ENCODE measurements at places on chromosomes 1 and 21. TPM values are rescaled to one million over a fixed set of nuclear protein-coding genes. Genes with fewer than 3 reads are reported as not detected.

GRCh38 chr1:29581256-29581655 is 344.9 kb downstream of the PTPRU start:
- no peak for DNase-seq
- H3K27me3 ChIP-seq: no peaks in the 10 kb centered on the region
- no peak overlapping the region for H3K4me3 ChIP-seq
- H3K36me3 ChIP-seq: no peaks in the 10 kb centered on the region

DNA sequence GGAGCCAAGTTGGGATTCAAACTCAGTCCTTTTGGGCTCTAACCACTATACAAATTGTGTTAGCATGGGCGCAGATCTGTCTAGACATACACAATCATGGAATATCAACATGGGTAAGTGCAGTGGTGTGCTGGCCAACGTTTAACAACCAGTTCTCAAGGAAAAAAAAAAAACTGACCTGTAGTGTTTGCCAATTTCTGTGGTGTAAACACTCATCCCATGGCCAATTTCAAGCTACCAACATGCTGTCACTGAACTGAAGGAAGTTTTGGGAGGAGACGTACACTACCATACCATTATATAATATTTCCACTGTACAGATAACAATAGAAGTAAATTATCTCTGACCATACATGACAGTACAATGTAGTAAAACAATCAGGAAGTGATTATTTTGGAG is 3.2 kb downstream of the TCEA3 start:
- no peak overlapping the region for H3K27ac ChIP-seq
- DNase-seq: no peak
- H3K27me3 ChIP-seq: no peaks in the 10 kb centered on the region
- no peaks in the 10 kb centered on the region for H3K36me3 ChIP-seq
- H3K4me1 ChIP-seq: peaks cover 28% of the 10 kb centered on the region
- no peak overlapping the region for H3K4me3 ChIP-seq

- H3K4me1 ChIP-seq: peaks cover 5% of the 10 kb centered on the region
- DNase-seq: no peak
- no peaks in the 10 kb centered on the region for H3K27me3 ChIP-seq
These were observed 8.5 kb upstream of the SLC26A9 start for GRCh38 chr1:205951746-205952145.

GRCh38 chr1:230157420-230158390 is 90.7 kb downstream of the GALNT2 start:
- H3K4me3 ChIP-seq: no peak overlapping the region

GRCh38 chr1:200279810-200280411 is 129.9 kb downstream of the ZNF281 start:
- no peaks in the 10 kb centered on the region for H3K36me3 ChIP-seq
- no peak for DNase-seq
- no peak overlapping the region for H3K4me3 ChIP-seq
- no peaks in the 10 kb centered on the region for H3K27me3 ChIP-seq
- H3K4me1 ChIP-seq: no peaks in the 10 kb centered on the region
- H3K27ac ChIP-seq: no peak overlapping the region

GRCh38 chr1:78267513-78268218 is 221.9 kb downstream of the GIPC2 start:
- no peak for DNase-seq
- H3K4me3 ChIP-seq: no peak overlapping the region
- H3K27me3 ChIP-seq: no peaks in the 10 kb centered on the region
- no peak overlapping the region for H3K27ac ChIP-seq
- H3K4me1 ChIP-seq: no peaks in the 10 kb centered on the region

DNA sequence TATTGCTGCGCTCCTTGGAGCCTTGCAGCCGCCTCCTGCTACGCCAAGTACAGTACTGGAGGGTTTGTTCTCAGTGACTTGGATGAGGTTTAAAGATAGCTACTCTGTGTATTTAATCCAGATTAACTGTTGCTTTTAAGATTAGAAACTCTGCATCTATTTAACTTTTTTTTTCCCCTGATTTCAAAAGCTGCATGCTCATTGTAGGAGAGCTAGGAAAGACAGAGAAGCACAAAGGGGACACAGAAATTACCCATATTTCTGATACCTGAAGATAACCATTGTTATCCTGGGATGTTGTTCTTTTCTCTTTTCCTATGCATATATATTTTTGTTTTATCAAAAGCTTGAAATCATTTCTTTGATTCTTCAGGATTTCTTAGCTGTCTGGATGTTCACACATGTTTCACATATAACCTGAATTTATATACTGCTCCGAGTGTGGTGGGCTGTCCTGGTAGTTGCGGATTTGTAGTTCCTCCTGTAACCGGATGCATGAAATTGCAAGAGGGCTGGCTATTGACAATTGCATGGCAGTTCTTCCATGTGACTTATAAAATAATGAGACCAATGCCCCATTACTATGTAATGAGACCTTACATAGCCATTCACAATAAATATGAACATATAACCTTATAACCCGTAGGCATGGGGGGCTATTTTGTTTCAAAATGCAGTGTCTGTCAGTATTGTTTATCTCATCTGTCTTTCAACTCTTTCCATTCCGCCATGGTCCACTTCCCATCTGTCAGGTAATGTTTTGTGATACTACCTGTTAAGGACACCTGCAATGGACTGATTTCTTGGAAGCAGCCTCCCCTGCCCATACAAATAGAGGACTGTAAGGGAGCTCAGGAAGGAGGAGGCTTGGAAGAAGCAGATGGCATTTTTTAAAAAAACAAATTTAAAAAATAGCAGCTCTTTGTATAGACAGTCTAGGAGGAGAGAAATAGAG is 1.4 kb downstream of the RAVER2 start:
- H3K27me3 ChIP-seq: no peaks in the 10 kb centered on the region
- H3K4me3 ChIP-seq: peak overlapping the region; percentile 26
- no peaks in the 10 kb centered on the region for H3K36me3 ChIP-seq
- DNase-seq: no peak
- H3K4me1 ChIP-seq: peaks cover 16% of the 10 kb centered on the region

DNA sequence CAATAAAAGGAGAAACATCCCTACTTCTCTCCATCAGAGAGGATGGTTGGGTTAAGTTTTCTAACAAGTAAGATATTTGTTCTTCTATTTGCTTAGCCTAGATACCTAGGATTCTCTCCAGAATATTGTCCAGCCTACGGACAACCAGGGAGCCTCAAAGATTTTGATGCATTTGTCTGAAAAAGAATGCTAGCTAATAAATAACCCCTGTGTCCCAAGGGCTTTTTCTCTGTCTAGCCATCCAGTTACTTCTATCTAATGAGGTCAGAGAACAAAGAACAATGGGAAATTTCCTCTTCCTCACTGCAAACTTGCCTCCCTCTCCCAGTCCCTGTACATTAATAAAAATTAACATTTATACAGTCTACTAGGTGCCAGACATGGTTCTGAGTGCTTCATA is 810 bp downstream of the RGS5 start:
- H3K36me3 ChIP-seq: no peaks in the 10 kb centered on the region
- no peak overlapping the region for H3K27ac ChIP-seq
- no peaks in the 10 kb centered on the region for H3K4me1 ChIP-seq
- H3K4me3 ChIP-seq: no peak overlapping the region

GRCh38 chr21:34983680-34984086 is 65.4 kb downstream of the RUNX1 start:
- H3K36me3 ChIP-seq: no peaks in the 10 kb centered on the region
- no peak for DNase-seq
- peaks cover 26% of the 10 kb centered on the region for H3K4me1 ChIP-seq
- H3K4me3 ChIP-seq: no peak overlapping the region
- no peaks in the 10 kb centered on the region for H3K27me3 ChIP-seq

DNA sequence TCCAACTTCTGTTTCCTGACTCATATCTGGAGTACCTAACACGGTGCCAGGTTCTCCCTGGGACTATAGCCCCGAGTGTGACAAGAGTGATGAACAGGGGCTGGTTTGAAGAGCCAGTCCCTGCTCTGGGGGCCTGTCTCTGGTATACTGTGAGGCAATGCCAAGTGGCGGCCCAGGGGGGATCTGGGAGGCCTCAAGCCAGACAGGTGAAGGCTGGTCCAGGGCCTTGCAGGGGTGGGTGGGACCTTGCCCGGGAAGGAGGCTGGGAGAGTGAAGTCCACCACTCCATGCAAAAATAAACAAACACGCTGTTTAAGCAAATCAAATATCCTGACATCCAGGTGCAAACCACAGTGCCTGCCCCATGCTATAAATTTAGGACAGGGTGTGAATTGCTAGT is 6.8 kb upstream of the PLXNA2 start:
- H3K27ac ChIP-seq: no peak overlapping the region
- DNase-seq: no peak
- no peak overlapping the region for H3K4me3 ChIP-seq
- no peaks in the 10 kb centered on the region for H3K27me3 ChIP-seq

GRCh38 chr1:46301808-46302640 is 1.4 kb downstream of the LRRC41 start:
- H3K4me1 ChIP-seq: peaks cover 32% of the 10 kb centered on the region
- no peaks in the 10 kb centered on the region for H3K27me3 ChIP-seq

The PTGS2 gene
- 32.2 TPM for total RNA-seq

The GCLM gene
- total RNA-seq: 11.3 TPM

The IL19 gene
- total RNA-seq: not detected

The C1QC gene
- 745 TPM for total RNA-seq

The DNAH14 gene
- total RNA-seq: 2.1 TPM

The LYPD8 gene
- total RNA-seq: not detected

All from upper lobe of left lung (tissue), 6 donors.